ENCODE measurements at places on chromosomes 6 and 20.

DNA sequence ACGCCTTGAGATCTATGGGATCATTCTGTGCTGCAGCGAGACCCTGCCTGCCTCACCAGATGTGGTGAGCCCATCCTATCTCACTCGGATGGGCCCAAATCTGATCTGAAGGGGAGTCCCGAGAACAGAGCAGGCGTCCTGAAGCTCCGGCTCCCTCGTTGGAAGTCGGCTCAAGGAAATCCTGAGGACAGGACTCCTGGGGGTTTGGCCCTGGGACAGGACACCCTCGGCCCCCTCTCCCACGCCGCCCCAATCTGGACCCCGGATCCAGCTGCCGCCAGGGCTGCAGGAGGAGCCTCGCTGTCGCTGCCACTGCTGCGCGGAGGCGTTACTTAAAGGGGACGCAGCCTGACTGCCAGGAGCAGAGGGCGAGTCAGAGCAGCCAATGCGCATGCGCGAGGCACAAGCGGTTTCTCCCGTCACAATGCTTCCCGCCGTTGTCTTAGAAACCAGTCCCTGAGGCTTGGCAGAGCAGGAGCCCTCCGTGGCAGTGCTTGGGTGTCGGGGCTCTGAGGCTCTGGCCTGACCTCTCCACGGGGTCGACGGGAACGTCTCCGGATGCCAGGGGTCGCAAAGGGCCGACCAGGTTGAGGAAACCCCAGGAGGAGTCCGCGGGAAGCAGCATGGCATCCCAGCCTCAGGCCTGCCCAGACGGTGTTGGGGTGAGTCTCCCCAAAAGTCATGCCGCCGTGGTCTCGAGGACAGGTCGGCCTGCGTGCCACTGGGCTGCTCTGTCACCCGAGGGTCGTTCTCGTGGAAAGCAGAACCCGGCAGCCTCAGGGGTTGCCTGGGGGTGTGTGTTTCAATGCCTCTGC, 1567.8 kb upstream of the DEFB115 start:
- DNase-seq: peak; percentile 59

GRCh38 chr20:21529863-21530262, 16.0 kb upstream of the NKX2-2 start:
- no peak for DNase-seq

DNA sequence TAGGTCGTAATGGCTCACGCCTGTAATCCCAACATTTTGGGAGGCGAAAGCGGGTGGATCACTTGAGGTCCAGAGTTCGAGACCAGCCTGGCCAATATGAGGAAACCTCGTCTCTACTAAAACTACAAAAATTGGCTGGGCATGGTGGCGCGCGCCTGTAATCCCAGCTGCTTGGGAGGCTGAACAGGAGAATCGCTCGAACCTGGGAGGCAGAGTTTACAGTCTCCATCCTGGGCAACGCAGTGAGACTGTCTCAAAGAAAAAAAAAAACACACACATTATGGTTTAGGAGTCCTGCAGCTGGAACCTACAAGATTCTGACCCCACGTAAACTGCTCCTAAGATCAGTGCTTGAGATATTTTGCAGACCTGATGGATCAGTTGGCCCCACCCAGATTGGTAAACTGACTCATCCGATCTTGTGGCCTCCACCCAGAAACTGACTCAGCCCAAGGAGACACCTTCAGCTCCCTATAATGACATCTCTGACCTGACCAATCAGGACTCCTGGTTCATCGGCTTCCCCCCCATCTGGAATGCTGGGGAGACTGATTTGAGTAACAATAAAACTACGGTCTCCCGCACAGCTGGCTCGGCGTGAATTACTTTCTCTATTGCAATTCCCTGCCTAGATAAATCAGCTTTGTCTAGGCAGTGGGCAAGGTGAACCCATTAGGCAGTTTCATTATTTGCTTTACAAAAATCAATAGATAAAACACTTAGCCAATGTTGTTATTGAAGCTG, 96.2 kb upstream of the BTN3A2 start:
- DNase-seq: no peak

DNA sequence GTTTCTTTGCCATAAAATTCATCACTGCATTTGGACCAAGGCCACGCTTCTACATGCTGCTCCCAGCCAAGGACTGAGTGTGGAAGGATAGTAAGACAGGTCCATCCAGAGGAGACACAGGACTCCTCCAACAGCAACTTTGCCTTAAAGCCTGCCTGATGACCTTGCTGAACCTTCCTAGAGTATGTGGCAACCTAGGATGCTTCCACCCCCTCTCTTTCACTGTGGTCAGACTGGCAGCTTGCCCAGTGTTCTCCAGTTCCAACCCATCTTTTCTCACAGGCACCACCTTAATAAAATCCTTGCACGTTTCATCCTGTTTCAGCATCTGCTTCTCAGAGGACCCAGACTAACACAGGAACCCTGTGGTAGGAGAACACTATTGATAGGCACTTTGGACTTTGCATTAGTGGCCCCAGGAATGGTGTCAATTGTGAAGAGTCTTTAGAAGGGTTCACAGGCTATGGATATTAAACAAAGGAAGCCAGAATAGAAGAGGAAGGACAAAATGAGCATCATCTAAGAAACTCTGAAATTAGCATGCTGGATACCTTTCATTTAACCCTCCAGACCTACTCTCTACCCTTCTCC, 2.4 kb upstream of the PKHD1 start:
- no peak for DNase-seq

GRCh38 chr6:147033267-147033666, 170.9 kb upstream of the STXBP5 start:
- no peak for DNase-seq

- no peak for DNase-seq
Observed at GRCh38 chr6:77178821-77179220, 284.5 kb downstream of the HTR1B start.

DNA sequence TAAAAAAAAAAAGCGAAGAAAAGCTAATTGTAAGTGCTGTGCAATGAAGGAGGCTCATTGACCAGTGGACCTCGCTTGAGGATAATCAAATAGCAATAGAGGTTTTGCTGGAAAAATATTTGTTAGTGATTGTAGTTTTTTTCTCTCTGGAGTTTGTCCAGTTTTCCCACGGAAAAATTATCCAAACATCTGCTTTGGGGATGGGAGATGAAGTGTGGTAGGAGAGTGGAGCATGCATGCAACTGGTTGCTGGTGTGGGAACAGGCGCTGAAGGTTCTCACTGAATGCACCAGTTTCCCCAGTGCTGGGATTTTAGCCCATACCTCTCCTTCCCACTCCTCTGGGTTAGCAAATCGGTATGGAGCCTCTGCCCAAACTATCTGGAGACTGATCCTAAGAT, 281.7 kb upstream of the TAB2 start:
- DNase-seq: no peak

Data from sciatic nerve (tissue), 2 donors.